ENCODE measurements at places on chromosomes 2 and 18.
A peak's percentile ranks its signal among the peaks of the same experiment; 100 is the strongest.

GRCh38 chr18:27887287-27887686 is 289.6 kb downstream of the CDH2 start:
- no peak for DNase-seq

DNA sequence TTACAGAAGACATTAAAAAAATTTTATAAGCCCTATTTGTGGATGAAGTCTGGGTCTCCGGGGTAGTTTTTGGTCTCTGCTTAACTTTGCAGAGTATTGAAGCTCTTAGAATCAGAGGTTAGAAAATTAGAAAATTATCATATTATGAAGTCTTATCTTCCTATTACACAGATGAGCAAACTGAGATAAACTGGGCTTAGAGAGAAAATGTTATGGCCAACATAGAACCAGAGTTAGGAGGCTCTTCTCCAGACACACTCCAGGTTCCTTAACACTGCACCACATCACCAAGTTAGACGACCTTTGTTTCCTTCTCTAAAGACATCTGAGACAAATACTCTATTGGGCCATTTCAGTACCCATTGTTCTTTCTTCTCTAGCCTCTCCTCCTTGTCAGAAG is 36.7 kb upstream of the NEB start:
- no peak for DNase-seq

- DNase-seq, result no peak
These were observed 255.3 kb downstream of the MYCN start for GRCh38 chr2:16195681-16196070.

- DNase-seq, result peak; percentile 12
These were observed 77.9 kb upstream of the ARL5A start for GRCh38 chr2:151905963-151906632.

DNA sequence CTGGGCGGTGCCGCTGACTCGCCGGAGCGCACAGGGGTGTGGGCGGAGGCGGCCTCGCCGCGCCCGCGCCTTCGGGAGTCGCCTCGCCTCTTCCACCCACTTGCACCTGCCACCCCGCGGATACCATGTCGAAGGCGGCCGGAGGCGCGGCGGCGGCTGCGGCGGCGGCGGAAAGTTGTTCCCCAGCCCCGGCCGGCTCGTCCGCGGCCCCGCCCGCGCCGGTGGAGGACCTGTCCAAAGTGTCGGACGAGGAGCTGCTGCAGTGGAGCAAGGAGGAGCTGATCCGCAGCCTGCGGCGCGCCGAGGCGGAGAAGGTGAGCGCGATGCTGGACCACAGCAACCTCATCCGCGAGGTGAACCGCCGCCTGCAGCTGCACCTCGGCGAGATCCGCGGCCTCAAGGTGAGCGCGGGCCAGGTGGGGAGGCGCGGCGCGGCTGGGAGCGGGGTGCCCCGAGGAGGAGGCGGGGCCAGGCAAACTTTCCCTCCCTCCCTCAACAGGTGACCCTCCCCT is 766 bp downstream of the CCDC85A start:
- DNase-seq, result no peak

GRCh38 chr2:237485844-237486243 is 1.2 kb upstream of the MLPH start:
- no peak for DNase-seq

DNA sequence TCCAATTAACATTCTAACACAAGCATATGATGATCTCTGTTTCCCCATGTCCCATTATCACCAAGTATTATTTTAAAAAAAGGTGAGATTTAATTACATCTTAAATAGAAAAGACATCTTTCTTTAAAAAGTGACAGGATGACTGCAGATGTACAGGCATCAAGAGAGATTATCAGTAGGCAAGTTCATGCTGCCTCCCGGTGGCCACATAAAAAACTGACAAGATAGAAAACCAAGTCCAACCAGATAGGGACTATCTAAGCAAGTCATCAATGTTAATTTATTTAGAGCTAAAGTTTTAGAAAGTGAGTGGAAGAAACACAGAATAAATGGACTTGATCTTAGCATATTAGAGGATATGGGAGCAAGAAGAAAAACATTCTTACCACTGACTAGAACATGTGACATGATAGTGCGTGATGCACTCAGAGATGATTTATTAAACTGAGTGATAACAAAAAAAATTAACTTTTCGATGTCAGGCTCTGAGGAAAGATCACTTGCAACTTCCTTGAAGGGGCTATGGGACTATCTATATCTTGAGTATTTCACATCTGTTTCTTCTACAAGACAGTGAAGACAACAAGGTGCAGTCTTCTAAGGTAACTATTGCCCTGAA is 5.4 kb upstream of the TDRD15 start:
- peak; percentile 15 for DNase-seq

DNA sequence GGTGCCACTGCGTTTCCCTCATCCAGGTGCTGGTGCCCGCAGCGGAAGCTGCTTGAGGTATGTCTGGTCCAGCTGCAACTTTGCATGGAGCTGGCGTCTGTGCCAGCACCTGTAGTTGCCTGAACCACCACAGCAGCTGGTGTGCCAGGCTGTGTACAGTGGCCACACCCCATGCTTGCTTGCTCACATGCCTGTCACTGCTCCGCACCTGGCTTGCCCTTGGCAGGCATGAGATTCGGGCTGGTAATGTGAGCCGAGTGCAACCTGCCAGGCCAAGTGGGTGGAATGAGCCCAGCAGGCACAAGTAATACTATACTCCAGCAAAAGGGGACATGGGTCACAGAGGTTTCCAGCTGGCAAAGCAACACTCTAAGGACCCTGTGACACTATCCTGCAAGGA is 1123.3 kb upstream of the ACVR2A start:
- no peak for DNase-seq

- peak; percentile 76 for DNase-seq
These were observed 71.7 kb downstream of the NCAPH start for GRCh38 chr2:96407041-96407918.

- no peak for DNase-seq
These were observed 124.9 kb downstream of the GREB1L start for GRCh38 chr18:21366896-21367295.

DNA sequence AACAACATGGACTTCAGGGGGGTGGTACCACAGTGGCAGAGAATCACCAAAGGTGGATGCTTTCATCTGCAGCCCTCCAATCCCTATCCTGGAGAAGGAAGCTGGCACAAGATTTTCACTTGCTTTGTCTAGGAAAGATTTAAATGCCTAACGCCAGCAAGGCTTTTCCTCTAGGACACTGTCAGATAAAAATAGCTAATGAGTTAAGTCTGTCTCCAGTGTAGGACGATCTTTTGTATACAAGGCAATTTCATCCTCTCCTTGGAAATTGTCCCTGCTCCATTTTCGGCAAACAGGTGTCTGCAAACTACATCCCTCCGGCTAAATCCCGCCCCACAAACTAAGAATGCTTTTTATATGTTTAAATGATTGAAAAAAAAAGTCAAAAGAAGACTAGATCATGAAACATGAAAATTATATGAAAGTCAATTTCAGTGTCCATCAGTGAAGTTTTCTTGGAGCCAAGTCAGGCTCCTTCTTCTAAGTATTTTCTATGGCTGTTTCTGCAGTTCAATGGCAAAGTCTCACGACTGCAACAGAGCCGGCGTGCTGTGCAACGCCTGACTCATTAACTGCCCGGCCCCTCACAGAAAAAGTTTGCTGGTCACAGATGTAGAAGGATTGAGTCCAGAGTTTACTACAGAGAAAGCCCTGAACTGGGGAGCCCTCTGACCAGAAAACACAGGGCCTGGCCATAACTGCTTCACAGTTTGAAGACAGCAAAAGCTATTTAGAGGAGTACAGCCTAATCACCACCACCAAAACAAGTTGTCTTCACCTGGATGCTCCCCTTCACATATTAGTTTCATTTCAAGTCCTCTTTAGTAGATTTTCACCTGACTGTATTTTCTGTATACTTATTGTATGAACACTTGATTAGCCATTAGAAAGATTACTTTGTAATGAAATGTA is 52.3 kb downstream of the PIEZO2 start:
- DNase-seq, result no peak

- DNase-seq, result no peak
These were observed 757.5 kb upstream of the DDX18 start for GRCh38 chr2:117057016-117057415.

GRCh38 chr2:134668821-134669220 is 50.0 kb downstream of the TMEM163 start:
- no peak for DNase-seq

DNA sequence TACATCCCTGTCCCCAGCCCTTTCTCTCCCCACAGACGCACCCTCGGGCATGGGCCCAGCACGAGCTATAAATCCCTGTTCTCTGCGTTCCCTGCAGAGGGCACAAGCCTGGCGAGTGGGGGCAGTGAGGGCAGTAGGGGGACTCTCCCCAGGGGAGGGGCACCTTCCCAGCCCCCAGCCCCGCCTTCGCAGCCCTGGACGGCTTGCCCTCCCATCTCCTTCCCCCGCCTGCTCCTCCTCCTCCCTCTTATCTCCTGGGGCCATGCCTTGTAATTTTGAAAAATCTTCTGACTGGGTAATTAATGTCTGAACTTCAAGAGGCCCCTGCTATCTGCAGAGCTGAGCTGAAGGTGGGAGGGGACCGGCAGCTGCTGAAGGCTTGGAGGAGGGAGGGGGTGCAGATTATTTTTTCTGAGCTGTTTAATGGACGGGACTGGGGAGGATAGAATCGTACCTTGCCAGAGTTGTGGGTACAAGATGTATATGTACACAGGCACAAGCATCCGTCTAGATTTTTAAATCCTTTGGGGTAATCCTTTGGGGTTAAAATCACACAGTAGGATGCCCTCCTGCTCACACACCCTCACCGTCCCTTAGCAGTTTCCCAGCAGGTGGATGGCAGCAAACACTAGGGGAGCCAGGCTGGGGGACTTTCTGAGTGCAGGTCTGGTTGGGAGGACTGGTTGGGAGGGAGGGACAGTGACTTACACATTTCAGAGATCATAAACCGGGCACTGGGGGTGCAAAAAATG is 121.9 kb downstream of the SMAD7 start:
- no peak for DNase-seq

DNA sequence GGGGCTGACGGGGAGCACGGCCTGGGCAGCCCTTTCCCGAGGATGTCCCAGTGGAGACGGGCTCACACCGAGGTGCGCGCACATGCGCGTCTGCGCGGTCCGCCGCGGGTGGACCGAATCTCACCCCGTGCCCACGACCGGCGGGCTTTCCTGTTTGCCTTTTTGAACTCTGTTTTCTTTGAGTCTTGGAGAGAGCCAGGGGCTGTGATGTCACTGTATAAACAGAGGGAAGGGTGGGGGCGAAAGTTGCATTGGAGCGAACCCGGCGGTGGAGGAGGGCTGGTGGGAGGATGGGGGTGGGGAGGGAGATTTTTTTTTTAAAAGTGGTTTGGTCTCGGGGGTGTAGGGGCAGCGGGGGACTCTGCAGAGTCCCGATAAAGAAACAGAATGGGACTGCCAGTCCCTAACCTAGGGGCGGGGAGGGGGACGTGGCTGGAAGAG is 141.2 kb upstream of the CTAGE1 start:
- DNase-seq, result no peak

GRCh38 chr2:96511851-96512250 is 6.7 kb upstream of the NEURL3 start:
- no peak for DNase-seq

GRCh38 chr2:214737188-214737587 is 72.3 kb downstream of the BARD1 start:
- no peak for DNase-seq

GRCh38 chr18:76234676-76235060 is 260.4 kb downstream of the ZNF516 start:
- DNase-seq, result no peak

DNA sequence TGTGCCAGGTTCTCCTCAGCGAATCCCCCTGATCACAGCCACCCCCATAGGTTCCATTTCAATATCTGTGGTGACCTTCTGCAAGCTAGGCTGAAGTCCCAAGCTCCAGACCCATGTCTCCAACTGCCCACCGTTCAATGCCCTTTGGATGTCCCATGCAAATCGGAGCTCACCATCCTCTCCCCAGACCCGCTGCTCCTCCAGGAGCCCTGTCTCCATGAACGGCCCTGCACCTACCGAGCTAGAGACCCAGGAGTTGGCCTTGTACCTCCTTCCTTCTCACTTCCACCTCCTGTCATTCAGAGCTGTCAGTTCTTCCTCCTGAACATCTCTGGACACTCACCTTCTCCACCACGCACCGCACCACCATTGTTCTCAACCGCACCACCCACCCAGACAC is 1.0 kb upstream of the FAHD2A start:
- DNase-seq, result no peak

DNA sequence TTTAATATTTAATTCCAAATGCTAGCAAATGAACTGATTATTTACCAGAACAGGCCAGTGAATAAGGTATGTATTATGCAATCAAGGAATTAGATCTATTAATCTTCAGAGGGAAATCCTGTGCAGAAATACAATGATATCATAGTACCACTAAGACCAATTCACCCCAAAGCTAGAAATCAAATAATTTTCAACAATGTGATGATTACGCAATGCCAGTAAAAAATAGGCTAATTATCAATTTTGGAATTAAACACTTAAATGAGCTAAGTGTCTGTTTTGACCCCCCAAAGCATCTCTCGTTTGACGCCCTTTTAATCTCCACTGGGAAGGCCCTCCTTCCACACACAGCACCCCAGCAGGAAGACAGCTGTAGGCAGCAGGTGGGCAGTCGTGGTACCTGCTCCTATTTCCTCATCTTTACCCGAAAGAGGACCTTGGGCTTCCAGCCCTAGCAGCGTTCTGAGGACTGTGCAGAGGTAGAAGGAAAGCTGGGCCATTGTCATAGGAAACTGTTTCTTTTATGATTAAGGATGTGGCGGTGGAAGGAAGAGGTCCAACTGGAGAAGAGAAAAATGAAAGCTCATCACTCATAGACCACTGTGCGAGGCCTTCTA is 84.7 kb downstream of the MBP start:
- no peak for DNase-seq

- DNase-seq, result no peak
These were observed 3.0 kb downstream of the CALCRL start for GRCh38 chr2:187445051-187445450.

DNA sequence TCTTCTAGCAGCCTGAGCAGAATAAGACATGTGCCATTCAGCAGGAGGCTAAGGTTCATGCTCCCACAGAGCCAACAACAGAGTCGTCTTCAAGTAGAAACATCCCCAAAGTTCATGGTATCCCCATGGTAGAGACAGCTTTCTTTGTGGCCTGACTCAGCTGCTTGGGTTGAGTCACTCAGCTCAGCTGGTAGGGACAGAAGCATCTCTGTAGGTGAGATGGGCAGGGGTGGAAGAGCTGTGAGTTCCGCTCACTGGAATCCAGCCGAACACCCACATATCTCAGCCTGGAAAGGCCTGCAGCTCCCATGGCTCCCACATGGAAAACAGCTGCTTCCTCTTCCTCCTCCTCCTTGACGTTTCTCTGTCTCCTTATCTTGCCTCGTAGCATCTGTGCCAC is 792.7 kb downstream of the RNF144A start:
- DNase-seq, result no peak

DNA sequence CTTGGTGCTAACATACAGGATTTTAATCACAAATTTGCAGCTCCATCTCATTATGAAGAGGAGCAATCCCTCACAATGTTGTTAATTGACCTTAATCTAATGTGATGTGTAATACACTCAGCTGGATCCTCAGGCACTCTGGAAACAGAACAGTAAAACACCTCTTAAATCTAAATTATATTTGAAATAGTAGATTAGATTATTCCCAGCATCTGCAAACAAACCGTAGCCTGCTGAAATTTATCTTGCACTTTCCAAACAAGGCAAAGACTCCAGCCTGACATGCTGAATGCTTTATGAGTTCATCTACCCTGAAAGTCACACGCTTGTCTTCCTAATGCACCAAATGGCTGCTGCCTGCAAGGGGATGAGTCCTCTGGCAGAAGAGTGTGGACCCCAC is 402.3 kb upstream of the GYPC start:
- no peak for DNase-seq
